ENCODE measurements at places on chromosomes 1 and 21.

DNA sequence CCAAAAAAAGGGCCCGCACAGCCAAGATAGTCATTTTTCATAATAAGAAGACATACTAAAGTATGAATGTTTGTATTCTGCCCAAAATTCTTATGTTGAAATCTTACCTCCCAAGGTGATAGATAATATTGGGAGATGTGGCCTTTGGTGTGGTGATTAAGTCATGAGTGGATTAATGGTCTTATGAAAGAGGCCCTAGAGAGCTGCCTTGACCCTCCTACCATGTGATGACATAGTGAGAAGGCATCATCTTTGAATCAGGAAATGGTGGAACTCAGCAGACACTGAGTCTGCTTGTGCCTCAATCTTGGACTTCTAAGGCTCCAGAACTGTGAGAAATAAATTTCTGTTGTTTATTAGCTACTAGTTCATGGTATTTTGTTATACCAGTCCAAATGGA, 11.8 kb upstream of the RNPC3 start:
- DNase-seq, result no peak

DNA sequence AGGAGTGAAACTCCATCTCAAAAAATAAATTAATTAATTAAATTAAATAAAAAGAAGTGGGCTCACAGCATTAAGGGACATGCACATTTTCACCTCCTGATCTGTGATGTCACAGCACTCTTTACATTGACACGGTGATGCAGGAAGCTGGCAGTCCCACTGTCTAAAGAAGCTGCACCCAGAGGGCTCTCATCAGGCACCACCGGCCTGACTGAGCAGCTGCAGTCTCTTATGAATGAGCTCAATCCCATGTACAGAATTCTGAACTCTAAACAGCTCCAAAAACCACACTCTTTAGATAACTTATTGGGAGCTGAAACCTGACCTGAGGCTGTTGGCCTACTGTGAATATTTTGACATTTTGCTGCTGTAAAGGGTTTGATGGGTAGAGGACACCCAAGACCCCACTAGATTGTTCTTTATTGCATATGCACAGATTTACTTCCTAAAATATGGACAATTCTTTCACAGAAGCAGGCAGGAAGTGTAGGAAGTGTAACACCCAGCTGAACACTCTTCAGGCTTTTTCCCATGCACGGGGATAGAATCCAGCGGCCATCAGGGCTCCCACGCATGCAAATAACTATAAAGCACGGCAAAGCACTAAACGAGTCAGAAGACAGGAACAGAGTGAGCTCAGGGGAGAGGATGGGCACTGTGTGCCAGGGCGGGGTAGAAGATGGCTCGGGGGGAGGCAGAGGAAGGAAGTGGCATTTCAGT, 46.2 kb downstream of the L1TD1 start:
- DNase-seq, result no peak

DNA sequence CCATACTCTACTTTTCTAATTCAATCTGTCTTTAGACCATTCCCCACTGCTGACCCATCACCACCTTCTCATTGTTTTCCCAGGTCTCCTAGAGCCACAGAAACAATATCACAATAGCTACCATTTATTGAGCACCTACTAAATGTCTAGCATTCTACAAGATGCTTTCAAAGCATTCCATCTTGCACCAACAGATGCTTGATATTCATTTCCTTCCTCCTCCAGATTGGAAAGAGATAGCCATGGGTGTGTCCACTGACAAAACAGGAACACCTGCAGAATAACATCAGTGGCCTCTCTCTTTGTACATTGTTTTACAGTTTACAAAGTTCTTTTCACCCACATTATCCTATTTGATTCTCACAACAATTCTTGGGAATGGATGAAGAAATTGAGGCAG, 2.2 kb downstream of the RAB3B start:
- DNase-seq, result no peak

GRCh38 chr1:201531551-201532425, 7.1 kb upstream of the NAV1 start:
- no peak for DNase-seq

DNA sequence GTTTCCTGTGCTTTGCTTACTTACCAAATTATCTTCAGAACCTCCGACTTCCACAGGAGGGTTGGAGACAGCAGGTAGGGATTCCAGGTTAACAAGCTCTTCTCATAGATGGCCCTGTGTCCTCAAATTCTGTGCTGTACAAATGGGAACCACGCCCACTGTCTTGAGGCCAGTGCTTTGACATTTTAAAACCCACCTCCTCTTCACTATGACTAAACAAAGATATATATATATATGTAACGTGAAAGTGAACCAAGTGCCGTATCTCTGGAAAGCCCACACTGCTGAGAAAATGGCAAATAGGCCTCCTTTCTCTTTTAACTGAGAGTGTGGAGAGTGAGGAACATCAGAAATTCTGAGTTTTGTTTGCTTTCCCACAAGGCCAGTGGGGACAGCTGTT, 99.6 kb downstream of the ZBTB18 start:
- DNase-seq, result no peak

- no peak for DNase-seq
Observed at GRCh38 chr1:116986421-116987255, 14.9 kb upstream of the CD101 start.

DNA sequence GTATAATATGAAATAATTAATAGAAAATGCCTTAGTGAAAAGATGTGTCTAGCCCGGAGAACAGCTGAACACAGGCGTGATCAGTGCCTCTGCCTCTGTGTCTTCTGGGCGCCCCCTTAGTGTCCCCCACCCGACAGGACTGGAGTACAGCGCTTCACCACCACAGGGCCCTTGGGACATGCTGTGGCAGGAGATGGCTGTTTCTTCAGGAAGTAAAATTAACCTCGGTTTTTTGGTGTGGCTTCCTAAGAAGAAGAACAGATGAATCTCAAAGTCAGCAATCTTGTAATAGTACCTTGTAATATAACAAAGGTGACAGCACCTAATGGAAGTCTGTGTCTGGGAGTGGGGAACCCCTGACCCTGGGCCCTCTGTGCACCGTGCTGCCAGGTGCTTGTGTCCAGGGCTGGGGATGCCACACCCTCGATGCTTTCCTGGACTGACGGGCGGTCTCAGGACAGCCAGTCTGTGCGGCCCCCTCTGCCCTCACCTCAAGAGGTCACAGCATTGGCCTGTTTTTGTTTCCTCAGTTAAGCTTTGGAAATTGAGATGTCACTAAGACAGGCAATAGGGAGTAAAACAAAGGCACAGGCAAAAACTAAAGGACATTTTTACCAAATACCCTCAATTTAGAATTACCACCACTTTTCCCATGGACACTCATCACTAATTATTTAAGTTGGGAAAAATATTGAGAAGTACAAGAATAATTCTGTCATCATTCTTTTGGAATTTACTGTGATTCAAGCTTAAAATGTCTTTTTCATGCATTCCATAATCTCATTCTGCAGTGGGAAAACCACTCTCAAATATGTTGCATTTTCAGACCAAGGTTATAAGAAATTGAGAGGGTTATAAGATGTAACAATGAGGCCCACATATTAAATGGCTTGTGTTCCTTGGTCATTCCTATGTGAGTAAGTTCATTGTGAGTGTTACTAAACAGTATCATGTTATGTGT, 79.3 kb downstream of the ADARB1 start:
- no peak for DNase-seq

DNA sequence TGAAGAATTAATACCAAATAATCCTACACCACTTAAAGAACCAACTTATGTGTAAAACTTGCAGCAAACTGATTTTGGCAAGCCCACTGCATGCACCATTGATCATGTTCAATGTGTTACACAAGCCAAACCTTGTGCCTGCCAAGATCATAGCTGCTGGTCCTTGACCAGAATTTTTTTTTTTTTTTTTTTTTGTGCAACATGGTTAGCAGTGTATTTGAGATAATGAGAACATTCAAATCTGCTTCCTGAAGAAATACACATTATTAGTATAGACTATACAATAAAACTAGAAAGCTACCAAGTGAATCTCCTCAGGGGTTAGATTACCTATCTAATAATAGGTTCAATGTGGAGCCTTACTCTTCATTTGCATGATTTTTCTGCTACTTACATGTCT, 421.0 kb downstream of the MRPL39 start:
- no peak for DNase-seq

DNA sequence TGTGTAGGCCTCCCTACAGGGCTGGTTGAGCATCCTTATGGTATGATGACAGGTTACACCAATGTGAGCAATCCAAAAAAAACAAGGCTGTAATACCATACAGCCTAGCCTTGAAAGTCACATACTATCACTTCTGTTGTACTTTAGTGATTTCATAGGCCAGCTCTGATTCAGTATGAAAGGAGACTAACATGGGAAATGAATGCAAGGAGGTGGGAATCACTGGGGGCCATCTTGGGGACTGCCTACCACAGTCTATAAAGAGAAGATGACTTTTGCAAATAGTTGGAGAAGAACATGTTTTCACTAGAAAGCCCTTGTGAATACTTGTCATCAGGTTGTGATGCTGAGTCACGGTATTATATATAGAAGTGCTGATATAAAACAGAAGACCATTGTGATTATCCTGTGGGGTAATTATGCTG, 270.7 kb downstream of the S1PR1 start:
- no peak for DNase-seq

DNA sequence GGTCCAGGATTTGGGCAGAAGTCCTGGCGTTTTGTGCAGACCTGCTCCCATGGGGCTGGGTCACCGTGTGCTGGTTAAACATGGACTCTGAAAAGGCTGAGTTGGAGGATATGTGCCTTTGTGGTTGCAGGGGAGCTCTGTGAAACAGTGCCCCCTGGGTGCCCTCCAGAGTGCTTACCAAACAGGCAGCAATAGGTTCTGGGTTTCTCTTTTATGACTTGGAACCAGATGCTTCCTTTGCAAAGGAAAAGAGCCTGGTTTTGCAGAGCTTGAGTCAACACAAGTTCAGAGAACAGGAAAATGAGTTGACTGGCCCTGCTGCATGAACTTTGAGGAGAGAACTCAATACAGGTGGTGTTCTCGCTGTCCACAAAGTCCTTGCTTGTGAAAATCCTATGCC, 288.9 kb downstream of the TM2D1 start:
- DNase-seq, result no peak

Measured in Caki2 (cell line).